Left cardiac atrium (tissue), 4 donors: ENCODE measurements at places on chromosomes 7 and 10.

DNA sequence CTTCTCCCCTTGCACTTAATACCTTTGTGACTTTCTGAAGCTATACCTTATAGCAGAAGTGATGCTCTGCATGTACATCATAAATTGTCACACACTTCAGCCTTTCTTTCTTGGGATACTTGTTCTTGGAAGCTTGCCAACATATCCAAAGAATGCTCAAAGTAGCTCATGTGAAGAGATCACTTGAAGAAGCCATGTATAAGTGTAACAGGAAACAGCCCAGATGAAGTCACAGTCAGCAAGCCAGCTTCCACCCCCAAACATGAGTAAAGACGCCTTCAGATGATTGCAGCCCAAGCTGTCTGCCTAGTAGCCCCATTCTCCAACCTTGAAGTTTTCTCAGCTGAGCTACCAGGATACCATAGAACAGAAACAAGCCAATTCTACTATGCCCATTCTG lies 50.9 kb downstream of the DGKB start:
- DNase-seq = no peak

- DNase-seq = no peak
These were observed 74.2 kb upstream of the LRRC4 start for GRCh38 chr7:128105228-128106022.

- no peak for DNase-seq
These were observed 489.6 kb downstream of the TNS3 start for GRCh38 chr7:47092336-47092735.

DNA sequence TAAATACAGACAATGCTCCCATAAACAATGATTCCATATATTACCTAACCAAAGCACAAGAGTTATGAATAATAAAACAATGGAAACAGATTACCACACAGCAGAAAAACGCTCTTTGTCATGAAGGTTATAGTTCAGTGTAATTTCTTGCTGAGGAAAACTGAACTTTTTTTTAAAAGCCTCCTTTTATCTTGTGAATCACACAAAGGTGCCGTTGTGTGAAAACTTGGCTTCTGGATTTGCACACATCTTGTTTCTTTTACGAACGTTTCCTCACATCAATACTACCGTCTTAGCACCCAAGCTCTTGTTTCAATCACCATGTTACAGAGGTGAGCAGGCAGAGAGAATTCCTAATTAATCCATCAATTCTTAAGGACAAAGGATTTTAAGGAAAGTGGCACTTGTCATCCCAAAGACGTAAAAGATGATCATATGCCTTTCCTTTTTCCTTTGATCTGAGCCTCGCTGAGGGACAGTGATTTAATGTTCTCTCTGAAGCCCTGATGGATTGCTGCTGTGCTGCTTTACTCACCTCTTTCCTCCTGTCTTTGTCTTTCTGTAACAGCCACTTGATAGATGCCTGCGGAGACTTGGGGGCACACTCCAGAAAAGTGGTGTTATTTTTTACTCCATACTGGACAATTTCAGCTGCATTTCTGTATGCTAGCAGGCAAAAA lies 110.1 kb downstream of the CD36 start:
- no peak for DNase-seq

DNA sequence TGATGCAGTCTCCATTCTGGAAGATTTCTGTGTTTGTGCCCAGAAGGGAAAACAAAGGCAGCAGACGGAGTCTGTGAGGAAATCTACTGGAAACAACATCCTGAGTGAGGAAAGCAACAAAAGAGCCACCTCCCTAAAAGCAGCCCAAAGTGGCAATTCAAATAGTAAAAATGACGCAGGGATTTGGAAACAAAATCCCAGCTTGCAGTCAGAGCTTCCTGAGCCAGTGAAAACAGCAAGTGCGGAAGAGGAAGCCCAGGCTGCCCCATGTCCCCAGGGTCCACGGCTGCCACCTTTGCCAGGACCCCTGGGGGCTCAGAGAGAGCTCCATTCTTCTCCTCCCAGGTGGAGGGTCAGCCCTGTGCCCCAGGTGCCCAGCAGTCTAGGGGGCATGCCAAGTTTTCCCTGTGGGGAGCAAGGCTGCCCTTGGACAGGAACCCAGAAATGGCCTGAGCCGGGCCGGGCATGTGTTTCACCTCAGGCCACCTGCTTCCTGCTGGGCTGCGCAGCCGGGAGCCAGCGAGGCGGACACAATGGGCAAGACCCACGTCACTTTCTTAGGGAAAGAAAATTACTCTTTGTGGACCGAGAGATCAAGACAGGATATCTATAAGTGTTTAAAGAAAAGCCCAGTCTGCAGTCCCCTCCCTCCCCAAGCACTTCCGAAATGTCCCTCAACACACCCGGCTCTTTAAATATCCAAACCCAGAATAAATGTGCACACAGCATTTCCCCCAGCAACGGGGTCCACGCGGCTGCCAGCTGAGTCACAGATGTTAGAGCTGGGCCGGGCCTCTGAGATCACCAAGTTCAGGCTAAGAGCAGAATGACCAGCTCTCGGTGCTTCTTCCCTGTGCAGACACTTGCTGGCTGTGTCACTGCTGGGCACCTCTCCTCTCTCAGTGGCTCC lies 231.1 kb downstream of the ARHGAP12 start:
- peak; percentile 94 for DNase-seq
